ENCODE measurements at places on chromosomes 4 and X.

- DNase-seq: no peak
These were observed 53.5 kb upstream of the PCDH10 start for GRCh38 chr4:133095591-133095990.

GRCh38 chrX:131812847-131813825 is 210.0 kb upstream of the STK26 start:
- DNase-seq: peak; percentile 77

DNA sequence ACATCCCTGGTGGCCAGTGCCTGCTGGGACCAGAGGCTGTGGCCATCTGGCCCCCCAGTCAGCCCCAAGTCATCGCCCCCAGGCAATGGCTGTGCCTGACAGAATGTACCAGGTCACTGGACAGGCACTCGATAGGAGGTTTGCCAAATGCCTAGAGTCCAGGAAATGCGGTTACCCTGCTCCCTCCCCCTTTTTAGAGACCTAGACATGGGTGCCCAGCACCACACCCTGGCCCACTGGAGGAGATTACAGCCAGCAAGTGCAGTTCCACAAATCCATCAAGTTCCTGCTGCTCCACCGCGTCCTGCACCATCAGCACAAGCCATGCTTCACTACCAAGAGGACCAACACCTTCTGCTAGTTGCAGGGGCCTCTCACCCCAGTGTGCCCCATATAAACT is 16.2 kb upstream of the ZFX start:
- no peak for DNase-seq

- no peak for DNase-seq
These were observed 430 bp upstream of the TRPC3 start for GRCh38 chr4:121952290-121952689.

DNA sequence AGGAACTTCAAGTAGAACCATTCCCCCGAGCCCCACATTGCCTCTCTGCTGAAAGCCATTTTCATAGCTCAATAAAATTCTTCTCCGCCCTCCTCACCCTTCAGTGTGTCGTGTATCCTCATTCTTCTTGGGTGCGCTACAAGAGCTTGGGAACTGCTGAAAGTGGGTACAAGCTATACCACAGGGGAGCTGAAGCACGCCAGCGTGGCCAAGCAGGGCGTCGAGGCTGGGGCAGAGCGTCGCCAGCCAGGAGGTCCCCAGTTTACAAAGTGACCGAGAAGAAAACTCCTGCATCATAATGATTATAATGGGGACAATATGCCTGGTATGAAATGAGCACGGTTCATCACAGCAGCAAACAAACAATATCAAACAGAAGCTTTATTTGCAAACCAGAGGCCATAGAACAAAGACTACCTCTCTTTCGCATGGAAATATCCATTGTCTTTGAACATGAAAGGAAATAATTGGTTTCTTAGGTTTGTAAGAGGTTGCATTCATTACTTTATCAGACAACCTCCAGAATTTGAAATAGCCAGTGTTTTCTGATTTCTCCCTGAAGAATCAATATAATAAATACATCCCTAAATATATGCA is 34.3 kb downstream of the RELL1 start:
- no peak for DNase-seq

DNA sequence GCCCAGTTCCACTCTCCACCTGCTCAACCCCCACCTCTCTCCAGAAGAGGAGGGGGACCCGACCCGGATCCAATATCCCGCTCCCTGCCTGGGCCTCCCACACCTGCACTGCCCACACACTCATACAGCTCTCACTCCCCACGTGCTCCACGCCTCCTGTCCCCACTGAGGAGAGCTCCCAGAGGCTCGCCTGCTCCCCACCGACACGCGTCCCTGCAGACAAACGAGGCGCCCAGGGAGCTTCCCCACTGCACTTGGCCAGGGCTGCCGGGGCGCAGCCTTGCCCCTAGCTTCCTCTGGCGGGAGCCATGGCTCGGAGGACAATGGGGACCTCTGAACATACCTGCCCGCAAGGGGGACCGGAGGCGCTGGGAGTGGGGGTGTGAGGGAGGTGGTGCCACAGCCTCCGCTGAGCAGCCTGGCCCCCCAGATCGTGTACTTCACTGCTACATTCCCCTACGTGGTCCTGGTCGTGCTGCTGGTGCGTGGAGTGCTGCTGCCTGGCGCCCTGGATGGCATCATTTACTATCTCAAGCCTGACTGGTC is 5.0 kb downstream of the SLC6A8 start:
- no peak for DNase-seq

GRCh38 chr4:70680934-70681333 is 7.4 kb upstream of the UTP3 start:
- DNase-seq: no peak
